ENCODE measurements at places on chromosomes 5 and 9. TPM values are rescaled to one million over a fixed set of nuclear protein-coding genes. Genes with fewer than 3 reads are reported as not detected.

DNA sequence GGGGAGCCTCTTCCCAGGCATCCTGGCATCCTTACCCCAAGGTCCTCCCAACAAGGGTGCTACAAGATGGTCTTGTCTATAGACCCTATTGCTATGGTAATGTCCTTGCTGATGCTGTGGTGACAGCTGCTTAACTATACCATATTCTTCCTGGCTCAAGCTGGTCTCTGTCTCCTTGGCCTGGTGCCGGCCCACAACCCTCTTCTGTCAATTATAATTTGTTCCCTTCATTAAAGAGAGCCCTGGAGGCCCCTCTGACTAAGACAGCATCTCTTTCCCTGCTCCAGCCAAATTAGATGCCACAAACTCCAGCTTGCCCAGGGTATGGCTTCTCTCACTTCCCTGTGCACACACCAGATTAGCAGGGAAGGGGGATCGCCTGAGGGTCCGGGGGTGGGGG is 86.7 kb downstream of the PSD2 start:
- no peaks in the 10 kb centered on the region for H3K27me3 ChIP-seq
- no peaks in the 10 kb centered on the region for H3K4me1 ChIP-seq
- no peak overlapping the region for H3K27ac ChIP-seq
- H3K36me3 ChIP-seq = no peaks in the 10 kb centered on the region

GRCh38 chr5:81252904-81253303 is 19.8 kb downstream of the CKMT2 start:
- no peak overlapping the region for H3K4me3 ChIP-seq
- no peaks in the 10 kb centered on the region for H3K36me3 ChIP-seq
- DNase-seq = no peak
- H3K27me3 ChIP-seq = no peaks in the 10 kb centered on the region
- H3K4me1 ChIP-seq = no peaks in the 10 kb centered on the region

- H3K27me3 ChIP-seq = no peaks in the 10 kb centered on the region
- no peak overlapping the region for H3K4me3 ChIP-seq
- H3K27ac ChIP-seq = no peak overlapping the region
- no peaks in the 10 kb centered on the region for H3K4me1 ChIP-seq
- no peaks in the 10 kb centered on the region for H3K36me3 ChIP-seq
Observed at GRCh38 chr9:12739014-12739652, 35.7 kb upstream of the LURAP1L start.

DNA sequence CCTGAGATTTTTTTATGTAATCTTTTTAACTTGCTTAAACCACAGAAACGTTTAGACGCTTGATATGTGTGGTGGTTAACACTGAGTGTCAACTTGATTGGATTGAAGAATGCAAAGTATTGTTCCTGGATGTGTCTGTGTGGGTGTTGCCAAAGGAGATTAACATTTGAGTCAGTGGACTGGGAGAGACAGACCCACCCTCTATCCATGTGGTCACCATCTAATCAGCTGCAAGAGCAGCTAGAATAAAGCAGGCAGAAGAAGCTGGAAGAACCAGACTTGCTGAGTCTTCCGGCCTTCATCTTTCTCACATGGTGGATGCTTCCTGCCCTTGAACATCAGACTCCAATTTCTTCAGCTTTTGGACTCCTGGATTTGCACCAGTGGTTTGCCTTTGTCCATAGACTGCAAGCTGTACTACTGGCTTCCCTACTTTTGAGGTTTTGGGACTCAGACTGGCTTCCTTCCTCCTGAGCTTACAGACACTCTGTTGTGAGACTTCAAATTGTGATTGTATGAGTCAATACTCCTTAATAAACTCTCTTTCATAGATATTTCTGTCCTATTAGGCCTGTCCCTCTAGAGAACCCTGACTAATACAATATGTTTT is 816.0 kb upstream of the CDH9 start:
- no peak for DNase-seq
- no peaks in the 10 kb centered on the region for H3K27me3 ChIP-seq
- no peak overlapping the region for H3K27ac ChIP-seq
- no peaks in the 10 kb centered on the region for H3K4me1 ChIP-seq
- no peaks in the 10 kb centered on the region for H3K36me3 ChIP-seq

DNA sequence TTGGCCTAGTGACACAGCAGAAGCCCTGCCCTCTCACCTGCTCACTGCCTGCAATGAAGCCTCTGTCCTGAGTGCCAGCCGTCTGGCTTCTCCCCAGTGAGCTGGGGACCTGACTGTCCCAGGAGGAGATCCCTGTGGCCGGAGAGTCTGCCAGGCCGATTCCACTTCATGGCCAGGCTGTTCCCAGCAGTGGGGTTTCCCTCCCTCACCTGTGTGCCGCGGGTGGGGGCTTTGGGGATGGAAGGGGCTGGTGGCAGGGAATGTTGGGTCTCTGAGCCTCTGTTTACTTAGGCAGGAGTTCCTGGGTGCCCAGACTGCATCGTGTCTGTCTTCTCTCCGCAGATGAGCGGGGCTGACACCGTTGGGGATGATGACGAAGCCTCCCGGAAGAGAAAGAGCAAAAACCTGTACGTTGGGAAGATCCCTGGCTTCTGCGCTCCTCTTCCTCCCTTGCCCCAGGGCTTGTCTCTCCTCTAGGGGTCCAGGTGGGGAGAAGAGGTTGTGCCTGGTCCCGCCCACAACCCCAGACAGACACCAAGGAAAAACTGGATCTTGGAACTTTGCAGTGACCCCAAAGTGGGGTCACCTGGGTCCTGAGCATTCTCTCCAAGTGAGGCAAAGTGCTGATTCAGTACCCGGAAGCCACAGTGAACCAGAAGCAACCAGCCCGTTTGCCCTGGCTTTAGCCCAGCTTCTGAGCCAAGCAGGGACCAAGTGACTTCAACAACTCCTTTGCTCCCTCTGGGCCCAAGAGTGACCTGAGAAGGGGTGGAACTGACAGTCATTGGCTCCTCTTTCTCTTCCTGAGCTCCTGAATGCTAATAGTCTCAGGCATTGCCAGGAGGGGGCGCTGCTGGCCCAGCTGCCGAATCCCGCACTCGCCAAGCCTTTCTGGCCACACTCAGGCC is 127.7 kb downstream of the RGS3 start:
- no peaks in the 10 kb centered on the region for H3K27me3 ChIP-seq
- peaks cover 12% of the 10 kb centered on the region for H3K4me1 ChIP-seq
- H3K27ac ChIP-seq = no peak overlapping the region
- peak; percentile 70 for DNase-seq
- H3K4me3 ChIP-seq = no peak overlapping the region

GRCh38 chr5:79636981-79637733 is 24.9 kb downstream of the TENT2 start:
- H3K27ac ChIP-seq = no peak overlapping the region
- no peak overlapping the region for H3K4me3 ChIP-seq

GRCh38 chr5:76021936-76022584 is 61.1 kb upstream of the SV2C start:
- H3K36me3 ChIP-seq = no peaks in the 10 kb centered on the region
- DNase-seq = no peak
- H3K27me3 ChIP-seq = peaks cover 16% of the 10 kb centered on the region
- no peaks in the 10 kb centered on the region for H3K4me1 ChIP-seq

GRCh38 chr9:99190597-99191283 is 31.0 kb downstream of the ALG2 start:
- H3K4me1 ChIP-seq = no peaks in the 10 kb centered on the region
- H3K27me3 ChIP-seq = peaks cover 7% of the 10 kb centered on the region
- no peak overlapping the region for H3K27ac ChIP-seq
- H3K4me3 ChIP-seq = no peak overlapping the region
- no peaks in the 10 kb centered on the region for H3K36me3 ChIP-seq
- no peak for DNase-seq

DNA sequence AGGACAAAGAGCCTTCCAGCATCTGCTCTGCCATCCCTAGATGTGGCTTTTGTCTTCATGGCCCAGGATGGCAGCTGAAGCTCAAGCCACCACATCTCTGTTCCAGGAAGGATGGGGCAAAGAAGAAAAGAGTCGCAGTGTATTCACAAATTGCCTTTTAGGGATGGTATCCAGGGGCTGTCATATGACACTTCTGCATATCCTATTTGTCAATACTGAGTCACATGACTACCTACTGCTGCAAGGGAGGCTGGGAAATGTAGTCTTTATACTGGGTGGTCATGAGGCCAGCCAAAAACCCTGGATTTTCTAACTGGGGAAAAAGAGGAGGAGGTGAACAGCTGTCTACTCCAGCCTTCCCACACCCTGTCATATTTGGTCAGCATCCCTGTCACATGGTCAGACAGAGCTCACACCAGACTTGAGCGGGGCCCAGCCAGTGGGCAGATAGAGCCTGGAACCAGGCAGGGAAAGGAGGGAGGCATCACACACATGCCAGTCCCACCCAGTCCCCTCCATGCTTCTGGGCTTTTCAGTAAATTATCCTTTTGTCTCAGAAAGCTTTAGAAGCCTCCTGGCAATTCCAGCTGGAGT is 52.0 kb downstream of the OLFM1 start:
- no peak overlapping the region for H3K27ac ChIP-seq
- DNase-seq = no peak
- H3K4me1 ChIP-seq = no peaks in the 10 kb centered on the region
- H3K36me3 ChIP-seq = no peaks in the 10 kb centered on the region
- no peak overlapping the region for H3K4me3 ChIP-seq
- H3K27me3 ChIP-seq = no peaks in the 10 kb centered on the region

GRCh38 chr9:135508211-135508820 is 7.8 kb downstream of the MRPS2 start:
- no peaks in the 10 kb centered on the region for H3K27me3 ChIP-seq
- H3K36me3 ChIP-seq = peaks cover 16% of the 10 kb centered on the region
- no peak overlapping the region for H3K27ac ChIP-seq
- H3K4me3 ChIP-seq = no peak overlapping the region

- no peak overlapping the region for H3K4me3 ChIP-seq
- no peak overlapping the region for H3K27ac ChIP-seq
Observed at GRCh38 chr5:10485142-10485795, 43.6 kb downstream of the ROPN1L start.

DNA sequence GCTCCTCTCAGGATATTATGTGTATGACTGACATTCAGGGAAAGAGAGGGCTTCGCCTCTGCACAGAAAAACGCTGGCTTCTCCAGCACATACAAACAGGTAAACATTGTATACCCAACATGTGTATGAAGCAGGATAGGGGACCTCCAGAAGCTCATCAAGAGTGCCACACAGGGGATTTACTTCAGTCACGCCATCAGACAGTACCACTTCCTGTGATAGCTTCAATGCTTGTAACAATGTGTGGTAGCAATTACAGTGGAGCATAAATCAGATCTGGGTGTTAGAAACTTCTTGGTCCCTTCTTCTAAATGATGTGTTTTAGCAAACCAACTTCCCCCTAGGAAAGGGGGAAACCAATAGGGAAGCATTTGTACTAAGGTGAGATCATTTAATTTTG is 160.8 kb downstream of the TSSK1B start:
- no peaks in the 10 kb centered on the region for H3K36me3 ChIP-seq
- no peaks in the 10 kb centered on the region for H3K27me3 ChIP-seq
- H3K4me1 ChIP-seq = peaks cover 3% of the 10 kb centered on the region
- DNase-seq = no peak
- no peak overlapping the region for H3K4me3 ChIP-seq
- no peak overlapping the region for H3K27ac ChIP-seq

DNA sequence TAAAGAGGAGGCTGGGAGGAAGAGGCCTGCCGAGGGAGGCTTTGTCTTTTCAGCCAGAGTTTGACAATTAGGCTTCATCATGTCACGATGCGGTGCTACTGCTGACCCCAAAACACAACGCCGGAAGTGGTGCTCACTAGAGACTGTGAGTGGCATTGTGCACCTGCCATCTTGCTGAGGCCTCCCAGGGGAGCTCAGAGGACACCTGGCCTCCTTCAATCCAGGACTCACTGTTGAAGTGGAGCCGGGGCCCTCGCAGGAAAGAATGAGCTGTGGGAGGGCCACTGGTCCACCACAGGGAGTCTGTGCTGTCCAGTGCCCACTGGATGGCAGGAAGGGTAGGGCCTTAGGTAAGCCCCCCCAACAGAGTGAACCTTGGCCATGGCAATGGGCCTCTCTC is 12.7 kb upstream of the SLC25A48 start:
- no peak for DNase-seq
- H3K4me1 ChIP-seq = no peaks in the 10 kb centered on the region
- H3K27ac ChIP-seq = no peak overlapping the region
- H3K36me3 ChIP-seq = no peaks in the 10 kb centered on the region
- no peaks in the 10 kb centered on the region for H3K27me3 ChIP-seq

- DNase-seq = no peak
- H3K4me1 ChIP-seq = no peaks in the 10 kb centered on the region
- no peak overlapping the region for H3K27ac ChIP-seq
- no peak overlapping the region for H3K4me3 ChIP-seq
Observed at GRCh38 chr5:26649000-26649399, 389.4 kb downstream of the CDH9 start.

- no peak for DNase-seq
- H3K27ac ChIP-seq = no peak overlapping the region
- H3K4me1 ChIP-seq = no peaks in the 10 kb centered on the region
- H3K36me3 ChIP-seq = no peaks in the 10 kb centered on the region
- peaks cover 2% of the 10 kb centered on the region for H3K27me3 ChIP-seq
Observed at GRCh38 chr5:32044434-32044833, 129.7 kb downstream of the GOLPH3 start.

GRCh38 chr5:77239126-77239741 is 28.8 kb downstream of the PDE8B start:
- H3K27me3 ChIP-seq = peaks cover 2% of the 10 kb centered on the region
- peak; percentile 39 for DNase-seq
- H3K4me1 ChIP-seq = no peaks in the 10 kb centered on the region

DNA sequence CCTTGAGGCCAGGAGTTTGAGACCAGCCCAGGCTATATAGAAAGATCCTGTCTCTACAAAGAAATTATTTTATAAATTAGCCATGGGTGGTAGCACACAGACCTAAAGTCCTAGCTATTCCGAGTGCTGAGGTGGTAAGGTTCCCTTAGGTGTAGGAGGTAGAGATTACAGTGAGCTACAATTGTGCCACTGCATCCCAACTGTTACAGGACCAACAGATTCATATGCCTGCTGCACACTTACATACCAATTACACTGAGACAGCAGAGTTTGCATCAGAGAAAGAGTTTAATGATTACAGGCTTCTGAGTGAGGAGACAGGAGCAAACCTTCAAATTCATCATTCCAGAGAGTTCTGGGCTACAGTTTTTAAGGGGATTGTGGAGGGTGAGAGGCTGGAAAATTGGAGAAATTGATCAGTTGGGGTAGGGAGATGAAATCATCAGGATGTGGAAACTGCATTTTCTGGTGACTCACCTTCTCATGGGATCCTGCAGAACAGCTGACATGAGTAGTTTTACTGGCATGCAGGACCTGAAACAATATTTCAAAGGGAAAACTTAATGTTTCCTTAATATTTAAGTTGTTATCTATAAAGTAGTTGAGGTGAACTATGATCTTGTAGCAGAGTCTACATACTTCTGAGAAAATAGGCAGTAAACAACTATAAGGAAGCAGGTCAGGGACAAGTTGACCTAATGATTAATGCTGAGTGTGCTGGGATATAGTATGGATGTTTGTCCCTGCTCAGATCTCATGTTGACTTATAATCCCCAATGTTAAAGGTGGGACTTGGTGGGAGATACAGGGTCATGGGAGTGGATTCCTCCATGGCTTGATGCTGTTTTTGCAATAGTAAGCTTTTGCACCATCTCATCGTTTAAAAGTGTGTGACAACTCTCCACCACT is 54.7 kb downstream of the ANXA2R start:
- peaks cover 15% of the 10 kb centered on the region for H3K36me3 ChIP-seq
- H3K27me3 ChIP-seq = no peaks in the 10 kb centered on the region
- no peak overlapping the region for H3K4me3 ChIP-seq
- DNase-seq = no peak
- peaks cover 36% of the 10 kb centered on the region for H3K4me1 ChIP-seq
- H3K27ac ChIP-seq = no peak overlapping the region

Gene PCDHB7
- not detected for total RNA-seq

Gene AJM1
- total RNA-seq = 4.3 TPM

Gene GABRA1
- total RNA-seq = not detected
